ENCODE measurements at places on chromosomes 4 and X.

- DNase-seq: no peak
These were observed 134.2 kb downstream of the MAML3 start for GRCh38 chr4:140019619-140020347.

DNA sequence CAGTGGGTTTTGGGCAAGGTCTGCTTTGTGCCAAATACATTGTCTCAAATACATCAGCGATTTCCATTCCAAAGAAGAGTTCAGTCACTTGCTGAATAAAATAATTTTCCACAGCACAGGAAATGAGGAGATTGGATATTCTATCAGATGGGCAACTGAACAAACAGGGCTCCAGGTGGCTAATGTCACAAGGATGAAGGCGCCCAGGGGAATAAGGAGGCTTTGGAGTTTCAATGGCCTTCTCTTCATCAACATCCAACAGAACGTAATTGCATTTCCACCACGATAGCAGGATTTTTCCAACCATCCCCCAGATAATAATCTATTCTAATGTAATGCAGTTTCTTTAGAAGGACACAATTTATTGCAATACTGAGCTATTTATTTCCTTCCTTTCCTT is 104.7 kb upstream of the KLHL13 start:
- no peak for DNase-seq

DNA sequence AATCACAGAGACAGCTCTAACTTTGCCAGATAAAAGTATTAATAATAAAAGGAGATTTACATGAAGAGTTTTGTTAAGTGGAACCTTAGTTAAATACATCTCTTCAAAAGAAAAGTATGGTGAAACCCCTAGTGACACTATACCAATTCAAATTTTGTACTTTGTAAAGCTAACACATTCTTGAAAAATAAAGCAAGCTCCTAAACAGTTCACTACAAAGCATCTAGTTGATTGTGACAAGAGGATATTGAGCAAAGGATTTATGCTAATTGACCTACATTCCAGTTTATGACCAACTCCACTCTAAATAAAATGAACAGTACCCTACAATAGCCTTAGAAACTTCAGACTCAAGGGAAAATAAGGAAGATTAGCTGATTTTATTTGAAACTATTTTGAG is 69.4 kb upstream of the WDR17 start:
- no peak for DNase-seq

GRCh38 chrX:135000516-135000915 is 9.7 kb downstream of the SMIM10 start:
- DNase-seq: no peak

DNA sequence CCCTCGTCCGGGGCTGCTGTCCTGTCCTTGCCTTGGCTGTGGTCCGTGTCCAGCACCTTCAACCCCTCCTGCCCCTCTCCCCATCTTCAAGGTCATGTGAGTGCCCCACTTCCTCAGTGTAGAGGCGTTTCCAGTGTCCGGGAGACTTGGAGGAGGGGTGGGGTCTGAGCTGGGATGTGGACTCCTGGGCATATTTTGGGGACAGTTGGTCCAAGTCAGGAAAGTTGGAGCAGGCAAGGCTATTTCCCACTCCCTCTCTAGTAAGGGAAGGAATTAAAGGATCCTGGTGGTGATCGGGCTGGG is 3.0 kb downstream of the PCGF3 start:
- DNase-seq: no peak

All from AG09319 (cell line).